Head of caudate nucleus (tissue), 42 donors: ENCODE measurements at places on chromosomes 16 and 17.

DNA sequence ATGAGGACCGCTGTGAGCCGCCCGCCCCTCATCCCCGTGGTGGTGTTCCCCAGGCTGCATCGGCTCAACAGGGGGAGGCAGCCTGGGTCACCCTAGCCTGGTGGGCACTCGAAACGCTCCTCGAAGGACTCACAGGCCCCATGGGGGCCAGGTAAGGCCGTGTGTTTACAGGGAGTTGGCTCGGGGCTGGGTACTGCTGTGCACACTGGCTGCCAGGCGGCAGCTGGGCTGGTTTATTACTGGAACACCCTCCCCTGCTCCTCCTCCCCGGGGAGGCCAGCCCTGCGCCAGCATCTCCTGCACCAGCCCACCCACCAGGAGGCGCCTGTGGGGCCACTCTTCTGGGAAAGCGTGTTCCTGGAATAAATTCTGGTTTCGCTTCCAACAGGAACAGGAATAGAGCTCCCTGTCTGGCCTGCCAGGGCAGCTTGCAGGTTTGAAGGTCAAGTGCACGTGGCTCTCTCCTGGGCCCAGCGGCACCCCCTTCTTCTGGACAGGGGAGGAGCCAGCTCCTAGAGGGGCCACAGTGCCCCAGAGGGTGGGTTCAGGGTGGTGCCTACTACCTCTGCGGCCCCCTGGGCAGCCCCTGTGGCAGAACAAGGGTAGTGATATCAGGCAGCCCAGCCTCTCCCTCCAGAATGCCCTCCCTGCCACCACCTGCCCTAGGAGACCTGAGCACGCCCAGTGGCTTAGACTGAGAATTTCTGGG, 11.3 kb downstream of the MCRIP1 start:
- DNase-seq: peak; percentile 8

DNA sequence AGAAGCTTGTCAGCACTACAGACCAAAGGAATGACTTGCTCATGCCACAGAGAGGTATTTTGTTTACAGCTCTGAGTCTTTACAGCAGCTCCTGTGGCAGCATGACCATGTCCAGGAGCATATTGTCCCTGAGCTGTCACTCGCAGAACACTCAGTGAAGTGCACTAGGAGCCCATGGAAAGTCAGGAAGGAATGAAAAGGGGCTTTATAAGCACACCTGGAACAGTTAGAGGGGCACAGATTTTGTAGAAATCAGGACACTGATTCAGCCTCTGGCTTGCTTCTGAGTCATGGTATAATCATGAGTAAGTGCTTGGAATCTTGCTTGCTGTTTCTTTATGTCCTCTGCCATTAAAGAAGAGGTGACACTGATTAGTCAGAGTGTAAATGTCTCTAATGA, 41.0 kb downstream of the TADA2A start:
- no peak for DNase-seq

- DNase-seq: no peak
These were observed 29.7 kb upstream of the GFOD2 start for GRCh38 chr16:67748834-67749233.

- no peak for DNase-seq
These were observed 16.5 kb upstream of the SPPL2C start for GRCh38 chr17:45828171-45828570.

DNA sequence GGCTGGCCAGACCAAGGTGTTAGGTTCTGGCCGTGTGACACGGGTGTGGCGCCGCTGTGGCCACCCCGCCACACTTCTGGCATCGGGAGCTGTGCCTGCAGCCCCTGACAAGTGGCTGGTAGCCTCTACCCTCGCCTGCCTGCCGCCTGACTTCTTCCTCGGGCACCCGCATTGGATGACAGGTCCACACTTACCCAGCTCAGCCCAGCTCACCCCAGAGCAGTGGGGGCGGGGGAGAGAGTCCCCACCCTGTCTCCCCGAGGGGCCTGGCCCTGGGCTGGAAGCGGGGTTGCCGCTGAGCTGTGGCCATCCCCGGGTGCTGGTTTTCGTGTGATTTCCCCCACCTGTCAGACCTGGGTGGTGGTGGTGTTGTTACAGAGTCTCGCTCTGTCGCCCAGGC, 53.9 kb upstream of the ACSF3 start:
- DNase-seq: no peak

GRCh38 chr17:17448076-17448475, 28.7 kb upstream of the MED9 start:
- DNase-seq: no peak

DNA sequence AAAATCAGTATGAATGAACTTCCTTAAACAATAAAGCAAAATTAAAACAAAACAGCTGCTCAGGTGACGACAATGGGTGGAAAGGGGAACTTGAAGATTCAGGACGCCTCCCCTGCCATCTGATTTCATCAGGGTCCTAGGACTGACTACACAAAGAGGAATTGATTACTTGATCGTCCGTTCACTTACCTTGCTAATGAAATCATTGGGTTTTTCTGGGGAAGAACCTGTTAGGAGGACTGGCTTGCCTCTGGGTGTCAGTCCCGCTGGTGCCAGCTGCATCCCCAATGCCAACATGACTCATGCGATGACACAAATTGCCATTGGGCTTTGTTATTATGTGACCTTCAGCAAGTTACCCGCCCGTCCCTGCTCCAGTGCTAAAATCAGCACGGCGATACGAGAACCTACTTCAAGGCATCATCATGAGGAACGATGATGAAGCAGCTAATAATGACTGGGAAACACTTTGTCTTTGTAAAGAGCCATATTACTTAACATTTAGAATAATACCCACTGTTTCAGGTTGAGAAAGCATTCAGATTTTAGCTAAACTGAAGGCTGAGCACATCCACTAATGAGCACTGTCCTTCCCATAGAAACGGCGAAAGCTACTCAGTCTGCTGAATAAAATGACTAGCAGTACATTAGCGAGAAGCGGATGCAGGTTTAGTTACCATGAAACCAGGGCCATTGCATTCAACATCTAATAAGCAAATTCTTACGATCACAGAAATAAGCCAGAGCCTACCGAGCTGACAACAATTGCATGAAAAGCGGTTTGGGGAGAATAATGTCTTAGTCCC, 139.4 kb downstream of the ZFHX3 start:
- DNase-seq: no peak

DNA sequence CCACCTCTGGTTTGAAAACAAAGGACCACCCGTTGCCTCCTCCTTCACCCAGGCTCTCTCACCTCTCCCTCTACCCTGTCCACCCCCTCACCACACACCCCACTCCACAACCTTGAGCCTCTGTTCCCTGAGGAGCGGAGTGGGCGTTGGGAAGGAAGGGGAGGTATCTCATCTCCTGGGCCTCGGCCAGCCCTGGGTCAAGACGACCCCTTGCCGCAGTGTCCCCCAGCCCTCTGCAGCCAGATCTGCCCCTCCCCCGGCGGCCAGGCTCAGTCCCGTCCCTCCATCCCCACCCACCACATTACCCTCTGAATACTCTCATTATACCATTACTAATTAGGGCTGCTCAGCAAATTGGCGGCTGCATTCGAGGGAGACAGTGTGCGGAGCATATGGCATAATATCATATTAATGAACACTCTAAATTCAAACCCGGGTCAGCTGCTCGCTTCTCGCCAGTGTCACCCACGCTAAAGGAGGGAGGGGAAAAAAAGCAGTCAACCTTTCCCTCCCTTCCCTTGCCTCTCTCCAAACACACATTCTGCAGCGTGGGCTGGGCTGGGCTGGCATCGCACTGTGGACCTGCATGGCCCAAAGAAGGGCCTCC, 123.2 kb upstream of the LHX1 start:
- DNase-seq: no peak

DNA sequence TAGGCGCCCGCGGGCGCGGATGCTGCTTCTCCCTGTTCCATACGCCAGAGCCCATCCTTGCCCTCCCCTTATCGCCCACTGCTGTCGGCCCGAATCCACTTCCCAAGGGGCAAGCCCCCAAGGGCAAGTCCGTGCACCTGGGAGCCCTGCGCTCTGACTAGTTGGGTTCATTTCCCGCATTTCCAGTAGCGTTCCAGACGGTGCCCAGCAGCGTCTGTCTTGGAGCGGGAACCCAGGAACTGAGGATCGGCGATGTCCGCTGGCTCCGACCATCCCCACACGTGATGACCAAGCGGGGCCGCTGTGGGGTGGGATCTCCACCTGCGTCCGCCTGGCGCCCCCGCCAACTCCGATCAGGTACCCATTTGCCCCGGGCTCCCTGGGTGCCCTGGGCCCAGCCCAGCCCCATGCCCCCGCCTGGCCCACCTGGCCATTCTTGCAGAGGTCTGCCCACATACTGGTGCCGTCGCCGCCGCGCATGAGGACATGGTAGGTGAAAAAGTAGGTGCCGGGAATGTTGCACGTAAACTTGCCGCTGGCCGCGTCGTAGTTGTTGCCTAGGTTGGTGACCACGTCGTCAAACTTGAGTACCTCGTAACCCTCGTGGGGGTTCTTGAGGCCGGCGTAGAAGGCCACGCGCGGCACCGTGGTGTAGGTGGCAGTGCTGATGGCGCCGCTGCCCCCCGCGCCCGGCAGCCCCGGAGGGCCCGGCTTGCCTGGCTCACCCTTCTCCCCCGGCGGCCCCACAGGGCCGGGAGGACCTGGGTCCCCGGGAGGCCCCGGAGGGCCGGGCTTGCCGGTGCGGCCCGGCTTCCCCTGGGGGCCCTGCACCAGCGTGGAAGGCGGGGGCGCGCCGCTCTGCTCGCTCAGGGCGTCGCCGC, 837 bp downstream of the C1QL1 start:
- DNase-seq: no peak
